COR-L47 (cell line): ENCODE measurements at places on chromosomes 7 and 10.

GRCh38 chr10:96448021-96448457 is 65.7 kb downstream of the TLL2 start:
- DNase-seq, result no peak

DNA sequence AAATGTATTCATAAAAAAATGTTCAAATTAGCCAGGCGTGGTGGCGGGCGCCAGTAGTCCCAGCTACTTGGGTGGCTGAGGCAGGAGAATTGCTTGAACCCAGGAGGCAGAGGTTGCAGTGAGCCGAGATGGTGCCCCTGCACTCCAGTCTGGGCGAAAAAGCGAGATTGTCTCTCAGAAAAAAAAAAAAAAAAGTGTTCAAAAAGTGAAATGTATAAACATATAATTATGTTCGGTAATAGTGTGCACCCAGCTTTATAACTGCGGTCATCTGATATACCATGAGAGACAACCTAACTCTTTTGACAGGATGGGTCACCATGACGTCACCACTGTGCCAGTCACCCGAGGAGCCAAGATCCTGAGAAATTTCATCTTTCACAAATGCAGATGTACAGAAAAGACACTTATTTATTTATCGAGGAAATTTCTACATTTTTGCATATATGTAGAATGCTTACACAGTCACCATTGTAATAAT is 594 bp upstream of the RP9 start:
- DNase-seq, result peak; percentile 11

GRCh38 chr10:11313463-11313862 is 295.8 kb downstream of the CELF2 start:
- DNase-seq, result no peak

GRCh38 chr10:124699471-124700292 is 44.5 kb downstream of the FAM53B start:
- DNase-seq, result no peak

DNA sequence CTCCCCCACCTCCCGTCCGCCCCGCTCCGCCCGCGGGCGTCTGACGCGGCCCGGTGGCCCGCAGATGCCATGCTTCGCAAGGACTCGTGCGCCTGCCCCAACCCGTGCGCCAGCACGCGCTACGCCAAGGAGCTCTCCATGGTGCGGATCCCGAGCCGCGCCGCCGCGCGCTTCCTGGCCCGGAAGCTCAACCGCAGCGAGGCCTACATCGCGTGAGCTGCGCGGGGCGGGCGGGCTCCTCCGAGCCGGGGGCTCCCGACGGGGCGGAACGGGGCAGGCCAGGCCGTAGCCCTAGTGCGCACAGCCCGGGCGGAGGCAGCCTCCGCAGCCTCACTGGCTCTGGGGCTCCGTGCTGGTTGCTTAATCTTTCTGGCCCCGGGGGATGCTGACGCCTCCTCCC is 2.8 kb downstream of the ASIC3 start:
- no peak for DNase-seq

- DNase-seq, result no peak
These were observed 1.8 kb downstream of the PRXL2A start for GRCh38 chr10:80410122-80410521.

DNA sequence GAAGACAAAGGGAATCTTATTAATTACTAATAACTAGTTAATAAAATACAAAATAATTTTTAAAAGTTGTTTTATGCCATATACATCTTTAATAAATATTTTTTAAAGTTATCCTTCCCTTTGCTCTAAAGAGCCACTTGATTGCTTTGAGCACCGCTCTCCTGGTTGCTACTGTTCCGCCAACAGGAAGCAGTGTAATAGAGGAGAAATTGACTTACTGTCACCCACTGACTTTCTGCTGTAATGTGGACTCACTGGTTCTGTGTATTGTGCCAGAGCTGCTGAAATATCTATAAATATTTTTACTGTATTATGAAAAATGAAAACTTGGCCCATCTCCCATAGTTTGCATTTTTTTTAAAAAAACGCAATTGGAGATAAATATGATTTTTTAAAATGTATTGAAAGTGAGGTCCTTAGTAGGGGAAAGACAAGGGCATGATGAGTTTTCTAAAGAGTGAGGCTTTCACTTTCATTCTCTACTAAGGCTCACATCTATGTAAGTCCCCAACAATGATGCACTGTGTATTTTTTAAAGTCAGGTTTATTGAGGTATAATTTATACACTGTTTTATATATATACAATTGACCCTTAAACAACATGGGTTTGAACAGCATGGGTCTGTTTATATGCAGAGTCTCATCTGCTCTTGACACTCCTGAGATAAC is 100.5 kb downstream of the NPY start:
- DNase-seq, result no peak

GRCh38 chr10:47454008-47454779 is 29.7 kb downstream of the ANXA8 start:
- no peak for DNase-seq

DNA sequence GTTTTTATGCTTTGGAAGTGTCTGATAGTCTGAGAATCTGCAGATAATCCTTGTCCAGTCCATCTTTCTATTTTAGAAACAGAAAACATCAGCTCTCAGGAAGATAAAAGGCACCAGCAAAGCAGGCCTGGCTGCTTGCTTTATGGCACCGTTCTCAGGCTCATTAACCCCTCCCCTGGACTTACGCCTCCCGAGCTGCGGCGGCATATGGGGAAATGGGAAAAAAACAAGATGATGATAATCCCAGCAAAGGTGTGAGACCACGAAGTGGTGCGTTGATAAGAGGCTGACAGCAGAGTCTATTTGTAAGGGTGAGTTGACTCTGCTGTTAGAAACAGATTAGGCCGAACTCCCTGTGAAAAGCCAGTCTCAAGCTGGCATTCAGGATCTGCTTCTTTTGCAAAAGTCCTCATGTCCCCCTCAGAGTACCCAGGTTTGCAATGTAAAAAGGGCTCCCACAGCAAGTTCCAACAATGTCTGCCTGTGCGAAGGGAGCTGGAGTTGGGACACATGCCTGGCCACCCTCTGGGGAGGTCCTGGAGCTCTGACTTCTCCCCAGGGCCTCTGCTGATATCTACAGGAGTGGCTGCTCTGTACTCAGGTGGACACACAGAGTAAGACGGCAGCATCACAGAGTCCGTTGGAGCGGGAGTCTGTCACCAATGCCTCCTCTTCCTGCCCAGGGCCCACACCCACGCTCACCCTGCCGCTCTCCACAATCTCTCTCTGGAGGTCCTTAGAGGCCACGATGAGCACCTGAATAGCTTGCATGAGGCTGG is 54.3 kb downstream of the SPDYE5 start:
- no peak for DNase-seq
